ENCODE measurements at places on chromosomes 6 and 20. TPM values are rescaled to one million over a fixed set of nuclear protein-coding genes. Genes with fewer than 3 reads are reported as not detected.
A peak's percentile ranks its signal among the peaks of the same experiment; 100 is the strongest.

- H3K27ac ChIP-seq, result no peak overlapping the region
- no peak for DNase-seq
- H3K4me3 ChIP-seq, result no peak overlapping the region
These were observed 72.3 kb downstream of the RNGTT start for GRCh38 chr6:88890860-88891845.

MAS1L gene
- total RNA-seq, result not detected

HLA-DRB5 gene
- 12.5 TPM for total RNA-seq

GRCh38 chr20:22257912-22258311 lies 326.5 kb downstream of the FOXA2 start:
- DNase-seq, result no peak
- H3K36me3 ChIP-seq, result no peaks in the 10 kb centered on the region
- H3K27ac ChIP-seq, result no peak overlapping the region
- H3K27me3 ChIP-seq, result no peaks in the 10 kb centered on the region
- H3K4me3 ChIP-seq, result no peak overlapping the region

DNA sequence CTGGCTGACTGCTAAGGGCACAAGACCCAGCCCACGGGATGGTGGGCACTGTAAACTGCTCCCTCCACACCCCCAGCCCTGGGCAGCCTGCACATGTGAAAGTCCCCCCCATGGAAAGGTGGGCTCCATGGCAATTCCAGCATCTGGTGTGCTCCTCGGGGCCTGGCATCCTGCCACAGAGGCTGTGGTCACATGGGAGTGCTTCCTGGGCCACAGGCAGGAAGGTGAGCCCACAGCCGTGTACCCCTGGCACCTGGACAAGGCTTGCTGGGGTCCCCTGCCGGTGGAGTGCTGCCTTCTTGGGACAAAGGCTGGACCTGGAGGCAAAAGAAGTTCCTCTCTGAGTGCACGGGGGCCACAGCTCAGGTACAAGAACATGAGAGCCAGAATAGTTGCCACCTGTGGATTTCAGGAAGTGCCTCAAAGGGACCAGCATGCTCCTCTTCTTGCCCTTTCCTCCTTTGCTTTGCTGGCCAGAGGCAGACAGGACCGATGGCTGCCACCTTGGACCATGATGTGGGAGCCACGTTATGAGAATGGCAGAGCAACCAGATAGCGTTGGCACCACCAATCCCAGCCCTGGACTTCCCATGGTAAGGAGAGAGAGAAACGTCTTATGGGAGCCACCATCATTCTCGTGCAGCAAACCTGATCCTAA lies 120.2 kb upstream of the MLN start:
- H3K4me1 ChIP-seq, result peaks cover 9% of the 10 kb centered on the region
- no peak overlapping the region for H3K4me3 ChIP-seq
- no peaks in the 10 kb centered on the region for H3K27me3 ChIP-seq
- H3K27ac ChIP-seq, result no peak overlapping the region
- H3K36me3 ChIP-seq, result no peaks in the 10 kb centered on the region
- peak; percentile 11 for DNase-seq

GRCh38 chr20:33434434-33434833 lies 9.1 kb downstream of the SNTA1 start:
- DNase-seq, result no peak
- H3K27me3 ChIP-seq, result no peaks in the 10 kb centered on the region
- no peaks in the 10 kb centered on the region for H3K36me3 ChIP-seq
- H3K4me3 ChIP-seq, result no peak overlapping the region

- H3K4me1 ChIP-seq, result peaks cover 7% of the 10 kb centered on the region
- no peaks in the 10 kb centered on the region for H3K36me3 ChIP-seq
- no peak overlapping the region for H3K27ac ChIP-seq
- no peak for DNase-seq
- H3K27me3 ChIP-seq, result no peaks in the 10 kb centered on the region
These were observed 316.5 kb downstream of the CDH26 start for GRCh38 chr20:60274717-60275116.

DNA sequence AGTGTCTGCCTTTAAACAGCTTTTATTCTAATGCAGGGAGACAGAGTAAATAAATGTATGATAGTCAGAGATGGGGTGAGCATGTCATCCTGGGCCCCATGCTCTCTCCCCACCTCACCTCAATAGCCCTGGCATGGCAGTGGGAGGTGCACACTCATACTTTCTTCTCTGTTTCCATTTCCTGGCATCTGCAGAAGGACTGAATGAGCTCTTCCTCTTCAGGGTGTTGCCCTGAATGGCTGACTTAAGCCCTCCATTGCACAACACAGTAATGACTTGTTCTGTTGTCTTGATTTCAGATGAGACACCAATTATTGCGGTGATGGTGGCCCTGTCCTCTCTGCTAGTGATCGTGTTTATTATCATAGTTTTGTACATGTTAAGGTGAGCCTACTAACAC lies 57.0 kb upstream of the GNRH2 start:
- peaks cover 63% of the 10 kb centered on the region for H3K36me3 ChIP-seq
- DNase-seq, result no peak
- H3K27ac ChIP-seq, result no peak overlapping the region
- H3K4me1 ChIP-seq, result peaks cover 5% of the 10 kb centered on the region
- H3K27me3 ChIP-seq, result no peaks in the 10 kb centered on the region
- no peak overlapping the region for H3K4me3 ChIP-seq

DNA sequence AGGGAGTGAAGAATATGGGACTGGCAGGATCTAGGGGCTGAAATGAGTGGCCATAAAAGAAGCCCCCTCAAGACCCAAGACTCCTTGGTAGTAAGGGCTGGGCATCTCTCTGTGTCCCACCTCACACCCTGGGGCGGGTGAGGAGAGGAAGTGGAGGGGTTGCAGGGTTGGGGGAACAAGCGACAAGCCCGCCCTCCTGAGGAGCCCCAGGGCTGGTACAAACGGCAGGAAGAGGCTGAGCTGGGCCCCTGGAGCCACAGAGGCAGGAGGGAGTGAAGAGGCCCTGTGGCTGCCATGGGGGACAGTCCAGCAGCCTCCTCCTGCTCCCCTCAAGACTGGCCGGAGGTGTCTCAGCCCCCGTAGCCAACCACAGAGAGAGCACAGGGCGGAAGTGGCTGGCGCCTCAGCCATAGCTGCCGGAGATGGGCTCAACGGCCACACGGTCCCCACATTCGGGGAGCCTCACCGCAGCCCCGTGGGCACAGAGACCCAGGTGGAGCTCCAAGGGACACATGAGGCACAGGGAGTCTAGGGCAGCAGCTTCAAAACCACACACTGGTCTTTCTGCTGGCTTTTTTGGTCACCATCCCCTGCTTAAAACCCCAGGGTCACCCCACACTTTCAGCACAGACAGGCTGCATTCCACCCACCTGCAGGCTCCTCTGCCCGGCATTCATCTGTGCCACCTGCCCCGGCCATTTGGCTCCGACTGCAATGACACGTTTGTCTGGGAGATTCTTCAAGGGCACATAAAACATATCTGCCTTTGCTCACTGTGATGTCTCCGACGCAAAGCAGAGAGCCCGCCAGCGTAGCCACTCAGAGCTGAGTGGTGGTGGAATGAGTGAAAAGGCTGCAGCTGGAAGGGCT lies 524 bp downstream of the C20orf203 start:
- H3K4me1 ChIP-seq, result peaks cover 24% of the 10 kb centered on the region
- no peaks in the 10 kb centered on the region for H3K36me3 ChIP-seq
- no peak overlapping the region for H3K4me3 ChIP-seq
- peak; percentile 34 for DNase-seq

GRCh38 chr6:17478946-17479345 lies 85.6 kb downstream of the CAP2 start:
- DNase-seq, result no peak
- H3K4me1 ChIP-seq, result no peaks in the 10 kb centered on the region

DNA sequence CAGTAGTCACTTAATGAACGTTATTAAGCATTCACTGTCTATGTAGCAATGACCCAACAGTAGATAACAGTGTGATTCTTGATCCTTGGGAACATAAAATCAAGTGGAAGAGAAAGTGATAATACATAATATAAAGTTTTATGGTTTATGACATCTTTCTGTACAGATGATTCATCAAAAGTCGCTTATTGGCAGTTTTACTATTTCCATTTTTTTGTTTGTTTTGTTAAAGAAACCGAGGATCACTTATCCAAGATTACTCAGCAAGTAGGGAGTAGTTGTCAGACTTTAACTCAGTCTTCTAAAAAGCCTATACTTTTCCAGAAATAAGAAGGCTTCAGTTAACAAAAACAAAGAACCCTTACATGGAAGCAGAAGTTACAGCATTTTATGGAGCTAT lies 260.8 kb downstream of the ZFAND3 start:
- no peak overlapping the region for H3K27ac ChIP-seq
- no peak for DNase-seq
- H3K4me3 ChIP-seq, result no peak overlapping the region
- no peaks in the 10 kb centered on the region for H3K27me3 ChIP-seq
- H3K36me3 ChIP-seq, result peaks cover 17% of the 10 kb centered on the region

DNA sequence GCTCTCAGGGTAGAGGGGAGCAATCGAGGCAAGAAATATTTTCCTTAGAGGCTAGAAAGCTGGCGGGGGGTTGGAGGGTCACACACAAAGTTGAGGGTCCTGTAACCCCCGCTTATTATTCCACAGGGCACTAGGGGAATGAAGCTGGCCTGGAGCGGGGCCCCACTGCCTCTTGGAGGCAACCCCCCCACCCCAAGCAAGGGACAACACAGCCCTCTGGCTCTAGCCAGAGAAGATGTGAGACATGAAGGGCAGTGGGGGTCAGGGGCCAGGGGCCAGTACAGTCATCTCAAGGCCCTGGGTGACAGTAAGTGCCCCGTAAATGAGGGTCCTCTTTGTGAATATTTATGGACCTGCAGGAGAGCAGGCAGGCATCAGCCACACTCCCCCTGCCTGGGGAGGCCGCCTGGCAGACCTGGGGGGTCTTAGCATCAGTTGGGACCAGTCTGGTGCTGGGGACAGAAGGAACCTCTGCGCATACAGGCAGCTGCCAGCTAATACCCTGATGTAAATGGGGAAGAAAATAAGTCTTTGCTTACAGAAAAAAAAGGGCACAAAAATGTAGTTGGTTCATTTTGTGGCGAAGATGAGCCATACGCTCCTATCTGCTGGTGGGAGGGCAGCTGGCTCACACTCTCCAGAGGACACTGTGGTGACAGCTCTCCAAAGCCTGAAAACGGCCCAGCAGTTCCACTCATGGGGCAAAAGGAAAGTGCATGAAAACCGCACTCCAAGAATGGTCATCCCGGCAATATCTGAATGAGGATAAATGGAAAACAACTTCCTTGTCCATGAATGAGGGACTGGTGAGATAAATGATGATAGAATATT lies 21.9 kb downstream of the SPATA2 start:
- no peak overlapping the region for H3K27ac ChIP-seq
- H3K4me3 ChIP-seq, result peak overlapping the region; percentile 2
- peaks cover 16% of the 10 kb centered on the region for H3K4me1 ChIP-seq
- no peaks in the 10 kb centered on the region for H3K27me3 ChIP-seq

DNA sequence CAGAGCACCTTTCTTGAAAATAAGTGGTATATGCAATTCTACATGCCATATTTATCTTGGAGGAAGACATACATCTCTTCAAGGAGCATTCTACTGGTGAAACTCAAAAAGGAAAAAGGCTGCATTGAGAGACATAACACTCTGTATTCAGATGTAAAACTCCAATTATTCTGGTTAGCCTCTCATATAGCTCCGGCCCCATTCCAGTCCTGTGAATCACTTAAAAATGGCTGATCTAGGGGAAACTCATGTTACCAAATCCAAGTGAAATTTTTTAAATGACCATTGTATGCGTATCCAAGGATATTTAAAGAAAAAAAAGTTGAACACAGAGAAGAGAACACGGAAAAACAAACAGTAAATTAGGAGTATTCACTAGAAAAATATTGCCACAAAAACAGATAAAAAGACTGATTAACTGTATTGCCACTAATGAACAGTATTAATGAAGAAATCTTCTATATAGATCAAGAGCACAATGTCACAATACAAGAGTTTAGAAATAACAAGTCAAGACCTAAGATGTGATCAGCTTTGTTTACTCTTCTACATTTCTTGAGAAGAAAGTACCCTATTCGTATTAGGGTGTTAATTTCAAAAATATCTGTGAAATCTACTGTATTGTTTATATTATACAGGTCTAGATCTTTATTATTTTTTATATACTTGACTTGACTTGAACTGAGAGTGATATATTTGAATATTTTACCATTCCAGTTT lies 124.5 kb upstream of the GJE1 start:
- H3K36me3 ChIP-seq, result no peaks in the 10 kb centered on the region
- H3K27me3 ChIP-seq, result no peaks in the 10 kb centered on the region
- no peaks in the 10 kb centered on the region for H3K4me1 ChIP-seq
- no peak overlapping the region for H3K27ac ChIP-seq

GRCh38 chr6:99013145-99013544 lies 65.4 kb upstream of the FBXL4 start:
- H3K4me3 ChIP-seq, result no peak overlapping the region
- DNase-seq, result no peak
- peaks cover 4% of the 10 kb centered on the region for H3K27me3 ChIP-seq
- H3K4me1 ChIP-seq, result no peaks in the 10 kb centered on the region
- H3K36me3 ChIP-seq, result no peaks in the 10 kb centered on the region

- H3K4me1 ChIP-seq, result no peaks in the 10 kb centered on the region
- no peaks in the 10 kb centered on the region for H3K27me3 ChIP-seq
- DNase-seq, result no peak
These were observed 277.2 kb upstream of the NT5E start for GRCh38 chr6:85172705-85173104.

FBXO9 gene
- 67.3 TPM for total RNA-seq

GRCh38 chr6:166471797-166472260 lies 89.1 kb upstream of the MPC1 start:
- no peak overlapping the region for H3K4me3 ChIP-seq
- H3K36me3 ChIP-seq, result peaks cover 6% of the 10 kb centered on the region
- no peak overlapping the region for H3K27ac ChIP-seq
- no peak for DNase-seq
- H3K4me1 ChIP-seq, result peaks cover 8% of the 10 kb centered on the region
- no peaks in the 10 kb centered on the region for H3K27me3 ChIP-seq

- no peaks in the 10 kb centered on the region for H3K4me1 ChIP-seq
- H3K27me3 ChIP-seq, result no peaks in the 10 kb centered on the region
- H3K27ac ChIP-seq, result no peak overlapping the region
- no peak for DNase-seq
- H3K4me3 ChIP-seq, result no peak overlapping the region
These were observed 586.0 kb upstream of the CHD6 start for GRCh38 chr20:42204109-42204660.

DNA sequence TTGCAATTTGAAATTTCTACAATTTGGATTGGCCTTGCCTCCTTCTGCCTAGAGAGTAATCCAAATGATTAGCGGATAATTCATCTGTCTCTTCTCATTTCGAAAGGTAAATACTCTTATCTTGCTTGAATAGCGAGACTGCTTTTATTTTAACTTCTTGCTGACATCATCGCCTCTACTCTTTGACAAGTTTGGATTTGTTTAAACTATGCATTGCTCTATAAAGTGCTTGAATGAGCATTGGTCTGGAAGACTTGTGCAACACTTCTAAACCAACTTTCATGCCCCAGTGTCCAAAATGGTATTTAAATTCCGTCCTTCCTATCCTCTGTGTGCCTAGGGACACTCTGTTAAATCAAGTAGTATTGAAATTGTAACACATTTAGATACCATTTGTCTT lies 384.1 kb upstream of the SLC35B3 start:
- H3K36me3 ChIP-seq, result no peaks in the 10 kb centered on the region
- DNase-seq, result no peak
- no peak overlapping the region for H3K4me3 ChIP-seq
- H3K27ac ChIP-seq, result no peak overlapping the region
- no peaks in the 10 kb centered on the region for H3K4me1 ChIP-seq

GRCh38 chr6:104698979-104699378 lies 160.7 kb downstream of the HACE1 start:
- DNase-seq, result no peak
- H3K36me3 ChIP-seq, result no peaks in the 10 kb centered on the region
- H3K27ac ChIP-seq, result no peak overlapping the region
- H3K4me1 ChIP-seq, result peaks cover 7% of the 10 kb centered on the region
- H3K27me3 ChIP-seq, result no peaks in the 10 kb centered on the region

SAMD3 gene
- 28.7 TPM for total RNA-seq

Data from CD4-positive, alpha-beta T cell (primary cell).